Amygdala (tissue), 56 donors: ENCODE measurements at places on chromosomes 2 and 18.

DNA sequence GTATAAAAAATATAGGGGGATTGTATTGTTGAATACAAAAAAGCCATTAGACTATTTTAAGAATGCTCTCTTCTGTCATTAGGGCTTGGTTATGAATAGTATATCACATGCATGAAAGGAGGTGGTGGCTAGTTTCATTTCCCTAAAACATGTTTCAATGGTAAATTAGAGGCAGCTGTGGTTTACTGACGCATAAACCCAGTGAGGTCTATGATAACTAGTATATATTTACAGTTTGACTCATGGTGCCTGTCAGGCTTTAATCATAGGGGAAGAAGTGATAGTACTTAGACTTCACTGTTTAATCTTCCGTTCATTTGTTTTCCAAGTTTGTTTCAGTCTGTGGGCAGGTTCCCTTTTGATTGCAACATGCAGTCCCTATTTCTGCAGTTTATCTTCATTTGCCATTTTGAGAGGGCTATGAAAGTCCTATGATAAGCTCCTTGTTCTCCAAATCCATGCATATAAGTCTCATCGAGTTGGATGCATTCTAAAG lies 55.1 kb upstream of the MAP4K3 start:
- DNase-seq, result no peak

- no peak for DNase-seq
Observed at GRCh38 chr18:21700528-21701075, 4.0 kb downstream of the ABHD3 start.

- no peak for DNase-seq
Observed at GRCh38 chr2:9286554-9287399, 80.2 kb downstream of the ASAP2 start.

DNA sequence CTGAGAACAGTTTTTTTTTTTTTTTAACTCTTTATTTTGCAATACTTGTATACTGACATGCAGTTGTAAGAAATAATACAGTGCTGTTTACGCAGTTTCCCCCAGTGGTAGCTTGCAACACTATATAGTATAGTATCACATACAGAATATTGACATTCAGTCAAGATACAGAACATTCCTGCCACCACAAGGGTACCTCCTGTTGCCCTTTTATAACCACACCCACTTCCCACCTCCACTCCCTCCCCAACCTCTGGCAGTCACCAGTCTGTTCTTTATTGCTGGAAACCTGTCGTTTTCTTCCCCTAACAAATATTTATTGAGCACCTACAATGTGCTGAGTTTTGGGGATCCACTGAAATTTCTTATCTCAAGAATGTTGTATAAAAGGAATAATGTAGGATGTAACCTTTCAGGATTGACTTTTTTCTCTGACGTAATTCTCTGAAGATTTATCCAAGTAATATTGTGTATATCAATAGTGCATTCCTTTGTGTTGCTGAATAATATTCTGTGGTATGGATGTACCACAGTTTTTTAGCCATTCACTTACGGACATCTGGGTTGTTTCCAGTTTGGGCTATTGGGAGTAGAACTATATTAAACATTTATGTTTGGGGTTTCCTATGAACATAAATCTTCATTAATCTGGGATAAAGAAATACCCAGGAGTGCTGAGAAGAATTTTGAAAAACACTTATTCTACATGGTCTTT lies 51.4 kb upstream of the EML6 start:
- DNase-seq, result no peak

- no peak for DNase-seq
Observed at GRCh38 chr2:228417956-228418355, 236.5 kb upstream of the SPHKAP start.

GRCh38 chr18:1014951-1015624 lies 110.4 kb downstream of the ADCYAP1 start:
- DNase-seq, result no peak

DNA sequence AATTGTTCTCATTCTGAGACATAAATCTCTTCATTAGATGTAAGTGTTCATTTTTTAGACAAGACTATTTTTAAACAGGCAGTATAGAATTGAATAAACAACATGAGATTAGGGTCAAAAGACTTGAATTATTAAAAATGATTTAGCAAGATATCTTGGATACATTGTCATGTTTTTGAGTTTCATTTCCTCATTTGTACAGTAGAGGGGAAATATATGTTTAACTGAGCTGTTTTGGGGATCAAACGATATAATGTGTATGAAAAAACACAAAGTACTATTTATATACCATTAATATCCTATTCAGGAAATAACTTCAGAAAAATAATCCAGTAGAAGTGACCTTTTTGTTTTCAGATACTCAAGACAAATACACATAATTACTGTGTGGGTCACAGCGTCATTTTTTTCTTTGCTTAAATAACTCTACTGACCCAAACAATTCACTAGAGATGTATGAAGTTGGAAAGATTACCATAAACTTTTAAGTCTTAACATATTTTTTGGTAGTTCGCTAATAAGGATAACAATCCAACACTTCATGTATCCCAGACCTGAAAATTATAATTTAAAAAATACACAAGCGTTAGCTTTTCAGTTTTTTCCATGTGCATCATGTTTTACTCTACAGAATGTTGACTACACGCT lies 896 bp upstream of the ASXL3 start:
- no peak for DNase-seq

DNA sequence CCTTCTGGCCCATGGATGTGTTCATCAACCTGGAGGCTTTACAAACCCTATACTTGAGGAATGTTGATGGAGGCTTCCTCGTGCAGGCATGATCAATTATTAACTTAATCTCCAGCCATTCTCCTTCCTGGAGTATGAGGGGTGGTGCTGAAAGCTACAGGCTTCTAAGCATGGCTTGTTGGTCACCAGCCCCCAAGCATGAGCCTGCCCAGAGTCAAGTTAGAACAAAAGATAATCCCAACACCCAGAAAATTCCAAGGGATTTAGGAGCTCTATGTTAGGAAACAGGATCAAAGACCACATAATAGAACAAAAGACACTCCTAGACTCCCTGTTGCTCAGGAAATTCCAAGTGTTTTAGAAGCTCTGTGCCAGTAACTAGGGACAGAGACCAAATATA lies 63.1 kb downstream of the FAM171B start:
- no peak for DNase-seq

- no peak for DNase-seq
Observed at GRCh38 chr2:129480790-129481189, 498.7 kb upstream of the RAB6C start.

- no peak for DNase-seq
Observed at GRCh38 chr2:173831312-173832229, 133.6 kb downstream of the SP3 start.

DNA sequence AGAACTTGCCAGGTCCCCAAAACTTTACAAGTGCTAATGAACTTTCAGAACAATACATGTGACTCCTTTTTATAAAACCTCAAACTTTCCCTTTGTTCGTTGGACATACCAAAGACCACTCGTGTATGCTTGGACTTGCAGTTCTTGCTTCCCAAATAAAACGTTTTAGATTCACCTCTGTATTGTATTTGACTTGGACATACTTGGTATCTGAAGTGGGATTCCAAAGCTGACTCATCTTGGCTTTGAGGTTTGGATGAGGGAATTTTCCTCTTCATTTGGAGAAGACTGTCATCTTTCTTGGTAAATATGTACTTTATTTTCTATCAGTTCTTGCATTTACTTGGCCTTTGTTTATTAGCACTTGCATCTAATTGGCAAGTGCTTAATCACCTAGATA lies 8.0 kb upstream of the CYB5A start:
- DNase-seq, result no peak

- no peak for DNase-seq
Observed at GRCh38 chr2:15948704-15948957, 8.3 kb downstream of the MYCN start.
